ENCODE measurements at places on chromosomes 11 and 22. TPM values are rescaled to one million over a fixed set of nuclear protein-coding genes. Genes with fewer than 3 reads are reported as not detected.

The TRIM66 gene
- total RNA-seq = 25.0 TPM

The PANX2 gene
- not detected for total RNA-seq

The OR2AG2 gene
- not detected for total RNA-seq

The PDE3B gene
- total RNA-seq = 219 TPM

DNA sequence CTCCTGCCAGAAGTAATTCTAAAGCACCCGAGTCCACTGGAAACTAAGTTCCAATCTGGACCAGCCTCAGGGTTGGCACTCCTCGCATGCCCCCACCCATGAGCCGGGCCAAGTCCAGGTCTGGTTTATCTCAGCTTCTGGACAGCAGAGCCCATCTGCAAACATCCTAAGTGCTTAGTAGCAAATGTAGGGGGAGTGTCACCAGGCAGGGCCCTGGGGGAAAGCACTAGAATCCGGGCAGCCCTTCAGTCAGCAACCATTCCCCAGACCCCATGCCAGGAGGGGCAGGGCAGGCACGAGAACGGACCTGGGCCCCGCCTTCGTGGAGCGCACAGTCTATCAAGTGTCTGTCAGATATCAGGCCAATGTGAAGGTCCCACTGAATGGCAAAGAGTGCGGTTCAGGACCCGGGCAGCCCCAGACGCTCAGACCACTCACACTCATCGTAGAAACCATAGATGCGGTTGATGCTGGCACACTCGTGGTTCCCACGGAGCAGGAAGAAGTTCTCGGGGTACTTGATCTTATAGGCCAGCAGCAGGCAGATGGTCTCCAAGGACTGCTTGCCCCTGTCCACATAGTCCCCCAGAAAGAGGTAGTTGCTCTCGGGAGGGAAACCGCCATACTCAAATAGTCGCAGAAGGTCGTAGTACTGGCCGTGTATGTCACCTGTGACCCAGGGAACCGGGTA is 1.3 kb downstream of the PPP1CA start:
- no peak for DNase-seq

DNA sequence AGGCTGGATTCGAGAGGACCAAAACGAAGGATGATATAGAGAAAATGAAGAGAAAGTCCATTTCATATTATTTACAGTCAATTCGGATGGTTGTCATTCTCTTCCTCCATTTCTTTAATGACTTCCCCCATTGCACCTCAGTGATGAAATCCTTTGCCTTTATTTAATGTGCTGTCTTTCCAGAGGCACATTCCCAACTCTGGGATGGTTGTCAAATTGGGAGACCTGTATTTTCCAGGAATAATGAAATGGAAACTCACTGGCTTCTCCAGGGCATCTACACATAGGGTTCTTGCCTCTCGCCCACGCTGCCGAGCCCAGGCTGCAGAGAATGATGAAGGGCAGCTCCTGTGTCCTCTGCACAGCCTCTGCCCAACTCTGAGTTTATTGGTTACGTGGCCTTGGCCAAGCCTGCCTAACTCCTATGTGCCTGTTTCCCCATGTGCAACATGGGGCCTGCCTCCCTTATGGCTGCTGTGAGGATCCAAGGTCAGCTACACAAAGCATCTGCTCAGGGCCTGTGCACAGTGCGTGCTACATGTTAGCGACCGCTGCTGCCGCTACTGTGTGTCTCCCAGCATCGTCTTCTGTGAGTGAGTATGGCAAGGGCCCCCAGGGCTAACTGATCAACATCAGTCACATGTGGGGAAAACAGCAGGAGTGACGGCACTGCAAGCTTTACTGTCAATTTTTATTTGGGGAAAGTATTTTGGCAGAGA is 81.5 kb upstream of the BID start:
- no peak for DNase-seq

- DNase-seq = no peak
Measured at GRCh38 chr11:96277696-96278038, 65.3 kb downstream of the MAML2 start.

GRCh38 chr11:128179039-128179438 is 408.3 kb downstream of the ETS1 start:
- DNase-seq = no peak

GRCh38 chr22:19983741-19984140 is 32.9 kb downstream of the ARVCF start:
- DNase-seq = no peak

GRCh38 chr22:17744430-17744829 is 29.8 kb downstream of the BID start:
- DNase-seq = no peak

GRCh38 chr22:24424901-24425775 is 2.3 kb upstream of the ADORA2A start:
- DNase-seq = no peak

DNA sequence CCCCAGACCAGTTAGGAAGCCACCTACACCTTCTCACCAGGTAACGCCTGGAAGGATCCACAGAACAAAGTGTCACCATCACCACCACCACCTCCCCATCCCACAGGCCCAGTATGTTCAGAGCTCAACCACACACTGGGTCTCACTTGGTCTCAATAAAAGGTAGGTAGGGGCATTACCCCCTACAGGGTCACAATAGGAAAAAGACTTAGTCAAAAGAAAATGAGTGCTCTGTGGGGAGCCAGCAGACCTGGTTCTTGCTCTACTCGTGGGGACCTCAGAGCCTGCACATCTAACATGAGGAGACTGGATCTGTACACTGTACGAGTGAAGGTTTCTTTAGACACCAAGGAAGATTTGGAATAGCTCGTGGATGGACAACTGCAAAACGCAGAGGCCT is 49.3 kb downstream of the HIRA start:
- no peak for DNase-seq

- no peak for DNase-seq
Measured at GRCh38 chr11:65353900-65354264, 669 bp upstream of the TIGD3 start.

- peak; percentile 89 for DNase-seq
Measured at GRCh38 chr11:67240576-67241389, 25.5 kb upstream of the GRK2 start.

DNA sequence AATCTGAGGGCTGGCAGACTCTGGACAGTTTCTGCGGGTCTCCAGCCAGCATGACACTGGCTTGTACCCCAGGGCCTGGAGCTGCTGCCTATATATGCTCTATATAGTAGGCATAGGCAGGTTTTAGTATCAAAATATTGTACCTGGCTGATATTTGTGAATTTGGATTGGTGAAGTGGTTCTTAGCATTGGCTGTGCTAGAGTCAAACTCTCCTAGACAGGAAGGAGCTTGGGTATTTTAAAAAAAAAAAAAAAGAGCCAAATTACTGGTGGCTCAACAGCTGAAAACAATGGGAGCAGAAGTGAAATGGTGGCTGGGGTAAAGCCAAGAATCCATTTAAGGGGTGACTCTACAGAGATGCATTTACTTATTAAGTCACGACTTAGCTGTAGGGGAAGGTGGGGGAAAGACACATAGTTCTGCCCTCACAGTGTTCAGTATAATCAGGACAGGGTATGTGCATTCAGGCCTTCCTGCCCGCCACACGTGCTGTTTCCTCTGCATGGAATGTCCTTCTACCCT is 11.0 kb upstream of the MTFP1 start:
- DNase-seq = no peak

- DNase-seq = no peak
Measured at GRCh38 chr22:24994070-24994763, 41.7 kb downstream of the KIAA1671 start.

DNA sequence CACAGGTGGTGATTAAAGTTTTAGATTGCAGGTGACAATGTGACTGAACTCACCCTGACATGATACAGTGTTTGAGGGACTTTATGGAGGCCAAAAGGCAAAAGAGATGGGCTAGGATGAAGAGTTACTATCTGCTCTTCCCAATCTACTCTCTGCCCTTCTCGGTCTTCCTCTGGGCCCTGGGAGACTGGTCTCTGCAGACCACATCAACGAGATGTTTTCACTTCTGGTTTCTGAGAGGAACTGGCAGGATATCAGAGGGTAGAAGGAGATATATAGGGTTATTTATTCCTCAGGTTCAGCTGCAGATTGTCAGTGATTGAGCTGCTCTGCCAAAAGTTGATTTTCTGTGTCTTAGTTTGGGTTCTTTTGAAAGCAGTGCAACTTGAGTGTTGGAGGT is 32.4 kb upstream of the CD44 start:
- no peak for DNase-seq

- no peak for DNase-seq
Measured at GRCh38 chr11:33325451-33325850, 68.3 kb downstream of the HIPK3 start.

DNA sequence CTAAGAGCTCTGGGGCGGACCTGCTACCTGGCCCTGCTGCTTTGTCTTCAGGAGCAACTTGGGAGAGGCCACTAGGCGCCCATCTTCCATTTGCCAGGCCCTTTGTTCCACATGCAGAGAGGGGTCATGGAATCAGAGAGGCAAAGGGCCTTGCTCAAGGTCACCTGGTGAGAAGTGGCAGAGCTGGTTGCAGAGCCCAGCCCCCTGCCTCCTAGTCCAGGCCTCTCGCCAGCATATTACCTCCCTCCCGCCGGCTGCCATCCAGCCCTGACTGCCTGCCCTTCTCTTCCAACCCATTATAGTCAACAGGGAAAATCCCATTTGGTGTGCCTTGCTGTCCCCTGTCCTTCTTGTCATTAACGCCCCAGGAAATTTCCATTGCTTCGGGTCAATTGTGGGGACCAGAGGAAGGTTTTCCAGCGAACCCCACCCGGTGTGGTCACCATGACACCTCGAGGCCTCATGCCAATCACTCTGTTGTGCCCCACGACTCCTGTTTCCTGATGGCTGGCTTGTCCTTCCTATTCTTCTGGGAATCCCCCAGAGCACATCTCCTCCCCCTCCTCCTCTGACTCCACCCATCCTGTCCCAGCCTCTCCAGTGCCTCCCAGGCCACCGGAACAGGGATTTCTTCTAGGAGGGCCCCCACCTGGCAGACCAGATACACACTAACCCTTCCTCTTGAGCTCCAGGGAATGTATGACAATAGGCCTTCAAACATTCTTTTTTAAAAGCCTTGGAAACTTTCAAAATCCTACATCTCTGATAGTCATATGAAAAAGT is 77.0 kb downstream of the NECTIN1 start:
- DNase-seq = no peak

DNA sequence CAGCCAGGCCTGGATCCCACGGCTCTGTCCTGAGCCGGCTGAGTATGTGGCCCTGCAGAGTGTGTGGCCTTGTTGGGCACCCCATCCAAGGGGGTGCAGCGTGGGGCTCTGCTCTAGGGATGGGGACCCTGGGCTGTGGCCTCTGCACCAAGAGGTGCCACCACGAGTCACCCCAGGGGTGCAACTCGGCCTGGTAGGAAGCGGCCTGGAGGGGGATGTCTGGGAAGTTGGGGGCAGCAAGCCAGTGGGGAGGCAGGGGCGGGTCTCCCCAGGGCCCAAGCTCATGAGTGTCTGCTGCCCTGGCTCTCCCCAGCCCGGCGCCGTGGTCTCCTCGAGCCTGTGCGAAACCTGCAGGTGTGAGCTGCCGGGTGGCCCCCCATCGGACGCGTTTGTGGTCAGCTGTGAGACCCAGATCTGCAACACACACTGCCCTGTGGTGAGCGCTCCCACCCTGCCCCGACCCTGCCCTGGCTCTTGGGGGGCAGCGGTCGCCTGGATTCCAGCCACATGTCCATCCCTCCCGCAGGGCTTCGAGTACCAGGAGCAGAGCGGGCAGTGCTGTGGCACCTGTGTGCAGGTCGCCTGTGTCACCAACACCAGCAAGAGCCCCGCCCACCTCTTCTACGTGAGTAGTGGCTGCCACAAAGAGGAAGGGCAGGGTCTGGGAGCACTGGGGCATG is 24.2 kb upstream of the MUC5B start:
- DNase-seq = no peak

GRCh38 chr11:113690619-113691569 is 15.2 kb downstream of the TMPRSS5 start:
- no peak for DNase-seq

DNA sequence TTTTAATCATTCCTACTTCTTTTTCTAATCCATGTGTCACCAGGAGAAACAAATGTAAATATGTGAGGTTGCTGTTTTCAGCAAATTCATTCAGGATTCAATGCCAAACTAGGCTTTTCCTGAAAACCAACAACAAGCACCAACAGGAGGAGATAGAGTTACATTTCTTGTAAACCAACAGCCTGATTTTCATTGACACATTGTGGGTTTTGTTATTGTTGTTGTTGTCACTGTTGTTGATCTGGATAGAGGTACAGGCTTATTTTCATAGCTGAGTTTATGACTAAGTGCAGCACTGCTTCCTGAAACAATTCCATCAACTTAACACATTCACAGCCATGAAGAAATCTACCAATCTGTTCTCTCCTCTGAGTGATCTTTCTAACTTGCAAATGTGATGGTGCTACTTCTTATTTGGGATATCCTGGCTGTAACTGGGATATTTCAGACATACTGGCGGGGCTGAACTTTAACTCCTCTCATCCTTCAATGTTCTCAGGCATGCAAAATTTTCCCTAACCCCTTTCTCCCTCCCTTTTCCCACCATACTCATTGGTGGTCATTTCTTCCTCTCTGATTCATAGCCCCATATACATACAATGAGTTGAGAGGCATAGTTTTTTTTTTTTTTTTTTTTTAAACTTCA is 65.5 kb downstream of the ME3 start:
- DNase-seq = no peak

GRCh38 chr22:35204807-35205775 is 52.2 kb upstream of the HMGXB4 start:
- DNase-seq = no peak

GRCh38 chr22:35697142-35697541 is 20.5 kb upstream of the APOL5 start:
- DNase-seq = no peak

GRCh38 chr11:114918286-114918685 is 240.0 kb downstream of the NXPE2 start:
- no peak for DNase-seq

DNA sequence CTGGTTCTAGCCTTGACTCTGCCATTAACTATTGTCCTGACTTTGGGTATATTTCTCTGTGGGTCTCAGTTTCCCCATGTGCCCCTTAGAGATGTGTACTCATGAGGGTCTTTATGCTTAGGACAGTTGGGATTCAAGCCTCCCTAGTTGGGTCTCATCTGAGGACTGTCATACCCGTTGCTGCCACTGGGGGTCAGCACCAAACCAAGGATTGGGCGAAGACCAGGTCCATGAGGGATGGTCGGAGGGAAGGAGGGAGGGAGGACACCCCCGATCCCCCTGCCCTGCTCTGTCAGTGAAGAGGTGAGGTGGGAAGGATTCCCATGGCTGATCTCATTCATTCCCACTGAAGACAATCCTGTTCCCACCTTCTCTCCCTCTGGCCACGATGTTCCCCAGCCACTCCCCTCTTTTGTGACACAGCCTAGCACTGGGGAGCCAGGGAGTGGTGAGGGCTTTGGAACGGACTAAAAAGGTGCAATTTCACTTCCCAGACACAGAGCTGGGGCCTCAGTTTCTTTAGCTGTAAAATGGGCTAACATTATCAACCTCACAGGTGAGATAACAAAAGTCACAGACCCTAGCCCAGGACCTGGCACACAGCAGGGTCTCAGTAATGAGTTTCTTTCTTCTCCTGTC is 12.4 kb upstream of the KLHL35 start:
- DNase-seq = peak; percentile 63

All from CD4-positive, alpha-beta memory T cell (primary cell).